ENCODE measurements at places on chromosomes 11 and 22.
A peak's percentile ranks its signal among the peaks of the same experiment; 100 is the strongest.

DNA sequence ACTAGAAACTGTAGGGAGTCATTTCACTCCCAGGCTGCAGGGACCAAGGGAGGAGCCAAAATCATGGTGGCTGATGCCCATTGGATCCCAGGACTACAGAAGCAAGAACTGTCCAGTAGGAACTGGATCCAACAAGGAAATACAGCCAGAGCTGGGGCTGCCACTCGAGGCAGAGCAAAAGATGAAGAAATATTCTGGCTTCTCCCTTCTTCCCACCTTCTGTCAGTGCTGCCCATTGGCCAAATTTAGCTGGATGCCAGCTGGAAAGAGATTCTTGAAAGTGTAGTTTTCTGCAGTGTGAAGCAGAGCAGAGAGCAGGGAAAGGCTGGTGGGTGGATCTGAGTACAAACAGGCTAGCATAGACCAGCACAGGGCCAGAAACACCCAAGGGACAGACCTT is 45.6 kb downstream of the COMMD9 start:
- DNase-seq: no peak

GRCh38 chr22:48578138-48579042 is 1249.3 kb downstream of the BRD1 start:
- no peak for DNase-seq

DNA sequence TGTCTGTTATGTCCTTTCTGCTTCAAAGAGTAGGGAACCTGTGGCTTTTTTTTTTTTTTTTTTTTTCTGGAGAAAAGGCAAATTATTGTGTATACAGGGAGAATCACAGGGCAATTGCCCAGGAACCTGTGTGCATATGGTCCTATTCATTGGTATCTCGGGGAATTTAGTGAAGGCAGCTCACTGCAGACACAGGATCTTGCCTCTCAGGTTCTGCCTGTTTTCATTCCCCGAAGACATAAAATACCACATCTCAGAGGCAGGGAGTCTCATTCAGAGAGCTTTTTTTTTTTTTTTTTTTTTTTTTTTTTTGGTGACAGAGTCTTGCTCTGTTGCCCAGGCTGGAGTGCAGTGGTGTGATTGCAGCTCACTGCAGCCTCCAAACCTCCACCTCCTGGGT is 88.3 kb downstream of the OSBP2 start:
- no peak for DNase-seq

GRCh38 chr22:32991353-32992101 is 66.7 kb downstream of the SYN3 start:
- DNase-seq: no peak

- peak; percentile 13 for DNase-seq
Measured at GRCh38 chr11:76667856-76668255, 2.7 kb downstream of the LRRC32 start.

GRCh38 chr22:36467946-36468345 is 13.5 kb downstream of the TXN2 start:
- no peak for DNase-seq

GRCh38 chr22:43227239-43227630 is 40.3 kb upstream of the TTLL12 start:
- no peak for DNase-seq

DNA sequence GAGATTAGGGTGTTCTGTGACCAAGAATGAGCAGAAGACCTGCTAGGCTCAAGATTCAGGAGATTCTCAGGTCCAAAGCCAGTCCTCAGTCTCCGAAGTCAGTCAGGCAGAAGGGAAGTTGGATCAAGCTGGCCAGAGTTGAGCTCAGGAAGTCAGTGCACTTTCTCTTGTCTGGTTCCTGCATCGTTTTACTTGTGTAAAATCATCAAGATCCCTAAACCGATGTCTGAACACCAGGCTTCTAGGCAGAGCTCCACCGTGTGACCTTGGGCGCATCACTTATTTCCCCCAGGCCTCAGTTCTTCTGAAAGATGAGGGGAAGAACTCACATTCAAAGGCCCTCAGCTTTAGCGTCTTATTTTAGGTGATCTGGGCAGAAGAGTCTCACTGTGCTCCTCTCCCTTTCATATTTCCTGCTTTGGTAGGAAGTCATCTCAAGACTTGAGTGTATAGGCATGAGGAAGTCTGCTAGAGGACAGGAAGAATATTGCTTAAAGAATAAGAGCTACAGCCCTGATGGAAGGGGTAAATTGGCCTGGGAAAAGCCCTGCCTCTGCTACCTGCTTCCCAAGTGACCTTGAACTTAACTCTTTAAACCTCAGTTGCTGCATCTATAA is 20.2 kb downstream of the NF2 start:
- DNase-seq: no peak

DNA sequence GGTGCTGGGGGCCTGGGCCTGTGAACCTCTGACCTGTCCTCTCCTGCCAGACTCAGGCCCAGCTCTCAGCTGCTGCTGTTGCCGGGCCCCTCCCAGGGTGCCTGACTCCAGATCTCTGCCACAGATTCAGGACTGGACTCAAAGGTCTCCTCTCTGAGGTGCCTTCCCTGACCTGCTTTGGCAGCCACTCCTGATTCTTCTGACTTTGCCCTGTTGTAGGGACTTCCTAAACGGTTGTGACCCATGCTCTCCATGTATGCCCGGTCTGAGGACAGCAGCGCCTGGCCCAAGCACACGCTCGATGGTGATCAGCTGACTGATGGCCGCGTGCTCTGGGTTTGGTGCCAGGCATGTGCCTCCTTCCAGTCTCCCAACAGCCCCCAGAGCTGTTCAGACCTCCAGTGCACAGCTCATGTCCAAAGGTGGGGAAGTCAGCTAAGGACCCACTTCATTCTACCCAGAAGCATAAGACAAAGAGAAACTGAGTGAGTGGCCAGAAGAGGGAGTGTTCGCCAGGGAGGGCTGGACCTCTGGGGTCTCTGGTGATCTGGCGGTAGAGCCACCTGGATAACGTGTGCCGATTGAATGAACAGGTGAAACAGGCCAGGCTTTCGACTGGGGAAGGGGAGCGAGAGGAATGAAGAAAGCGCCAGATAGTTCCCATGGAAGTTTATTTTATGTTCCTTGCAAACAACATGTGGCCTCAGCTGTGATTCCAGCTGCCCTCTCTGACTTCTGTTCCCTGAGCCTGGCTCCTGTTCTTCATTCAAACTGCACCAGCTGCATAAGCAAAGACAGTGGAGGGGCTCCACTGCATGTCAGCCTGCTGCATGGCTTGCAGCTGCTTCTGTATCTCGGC is 8.1 kb upstream of the TOP3B start:
- DNase-seq: no peak

DNA sequence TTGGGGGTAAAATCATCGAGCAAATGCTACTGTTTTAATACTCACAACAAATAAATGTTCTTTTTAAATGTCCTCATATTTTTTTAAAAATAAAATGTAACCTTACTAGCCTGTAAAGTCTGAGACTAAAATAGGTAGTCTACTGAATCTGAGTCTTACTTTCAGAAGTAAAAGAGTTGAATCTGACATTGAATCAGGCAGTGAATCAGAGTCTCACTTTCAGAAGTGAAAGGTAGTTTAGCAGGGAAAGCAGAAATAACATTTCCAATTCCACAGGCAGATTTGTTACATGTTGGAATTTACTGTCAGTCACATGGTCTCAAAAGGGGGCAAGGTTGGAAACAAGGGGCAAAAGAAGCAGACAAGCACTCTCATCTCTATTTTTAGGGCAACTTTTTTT is 143.0 kb downstream of the ELP4 start:
- no peak for DNase-seq

DNA sequence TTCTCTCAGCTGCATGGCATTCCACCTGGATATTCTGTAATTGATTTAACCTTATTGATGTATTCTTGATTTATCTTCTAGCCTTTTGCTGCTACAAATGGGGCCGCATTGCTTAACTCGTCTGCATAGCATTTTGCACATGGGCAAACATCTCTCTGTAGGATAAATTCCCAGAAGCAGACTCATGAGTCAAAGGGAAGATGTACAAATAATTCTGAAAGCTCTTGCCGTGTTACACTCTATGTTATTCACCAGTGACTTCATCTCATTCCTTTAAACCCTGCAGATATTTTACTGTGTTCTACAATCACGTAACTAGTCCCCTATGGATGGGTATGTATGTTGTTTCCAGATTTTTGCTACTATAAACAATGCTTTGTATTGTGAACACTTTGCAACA is 112.7 kb downstream of the SEZ6L start:
- DNase-seq: no peak

GRCh38 chr11:17313349-17314231 is 37.1 kb downstream of the NUCB2 start:
- no peak for DNase-seq
